NCI-H2107 (cell line): ENCODE measurements at places on chromosomes 5 and 9.

- DNase-seq, result no peak
These were observed 301.3 kb upstream of the ADCY2 start for GRCh38 chr5:7094626-7095025.

GRCh38 chr5:75940418-75940817, 142.8 kb upstream of the SV2C start:
- no peak for DNase-seq

DNA sequence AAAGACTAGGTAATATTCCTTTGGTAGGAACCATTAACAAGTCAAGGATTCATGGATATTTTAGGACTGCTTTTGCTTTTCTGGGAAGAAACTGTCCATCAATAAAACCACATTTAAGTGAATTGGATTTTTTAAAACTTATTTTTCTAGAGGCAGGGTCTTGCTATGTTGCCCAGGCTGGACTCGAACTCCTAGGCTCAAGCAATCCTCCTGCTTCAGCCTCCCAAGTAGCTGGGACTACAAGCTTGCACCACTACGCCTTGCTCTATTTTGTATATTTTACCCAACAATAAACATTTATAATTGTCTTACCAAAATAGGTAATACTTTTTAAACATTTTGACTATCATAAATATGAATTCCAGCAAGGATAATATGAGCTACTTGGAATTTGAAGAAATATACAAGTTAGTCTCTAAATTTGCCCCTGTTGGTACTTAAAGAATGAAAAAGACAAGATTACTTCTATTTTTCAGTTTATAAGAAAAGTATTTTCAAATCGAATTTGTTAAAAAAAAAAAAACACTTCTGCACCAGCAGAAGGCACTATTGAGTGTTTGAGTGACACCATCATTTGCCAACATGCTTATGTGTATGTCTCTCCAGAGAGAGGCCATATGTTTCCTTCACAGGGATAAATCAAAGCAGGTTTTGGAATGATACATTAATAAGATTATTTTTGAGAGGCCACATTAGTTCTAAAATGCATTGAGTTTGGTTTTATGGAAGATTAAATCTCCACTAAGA, 60.0 kb upstream of the CARTPT start:
- no peak for DNase-seq

GRCh38 chr9:89868100-89868499, 263.3 kb downstream of the GADD45G start:
- DNase-seq, result no peak

GRCh38 chr9:71824257-71824656, 55.9 kb upstream of the CEMIP2 start:
- no peak for DNase-seq

DNA sequence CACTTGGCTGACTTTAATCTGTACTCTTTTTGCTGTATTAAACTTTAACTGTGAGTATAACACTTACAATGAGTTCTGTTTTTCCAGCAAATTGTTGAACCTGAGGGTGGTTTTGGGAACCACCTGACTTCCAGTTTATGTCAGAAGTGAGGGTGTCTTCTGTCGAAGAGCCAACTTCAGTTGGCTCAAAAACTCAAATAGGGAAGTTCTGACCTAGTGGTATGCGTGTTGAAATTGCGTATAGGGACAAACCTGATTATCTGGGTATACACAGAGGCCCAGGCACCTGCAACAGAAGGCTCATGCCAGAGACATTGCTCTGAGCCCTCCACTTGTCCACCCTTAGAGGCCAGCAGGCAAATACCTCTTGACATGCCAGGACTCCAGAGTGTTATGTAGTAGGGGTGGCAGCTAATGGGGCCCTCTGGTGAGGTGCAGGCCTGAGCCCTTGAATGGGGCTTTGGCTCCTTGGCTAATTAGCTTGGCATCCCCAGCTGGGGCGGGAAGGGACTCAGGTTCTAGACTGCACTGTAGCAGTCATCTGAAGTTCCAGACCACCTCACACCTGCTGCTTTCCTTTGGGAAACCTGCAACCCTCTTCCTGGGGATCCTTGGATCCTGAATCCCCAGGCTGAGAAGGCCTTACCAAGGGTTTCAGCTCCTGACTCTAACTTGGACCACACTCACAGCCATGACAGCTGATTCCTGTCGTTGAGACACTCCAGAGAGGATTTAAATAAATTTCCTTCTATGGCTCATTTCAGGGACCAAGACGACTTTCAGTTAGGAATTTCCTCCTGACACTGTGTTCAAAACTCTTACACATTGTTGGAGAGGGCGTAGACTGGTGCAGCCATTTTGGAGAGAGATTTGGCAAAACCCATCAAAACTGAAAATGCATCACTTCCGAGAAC, 189.6 kb downstream of the HSPA4 start:
- no peak for DNase-seq

DNA sequence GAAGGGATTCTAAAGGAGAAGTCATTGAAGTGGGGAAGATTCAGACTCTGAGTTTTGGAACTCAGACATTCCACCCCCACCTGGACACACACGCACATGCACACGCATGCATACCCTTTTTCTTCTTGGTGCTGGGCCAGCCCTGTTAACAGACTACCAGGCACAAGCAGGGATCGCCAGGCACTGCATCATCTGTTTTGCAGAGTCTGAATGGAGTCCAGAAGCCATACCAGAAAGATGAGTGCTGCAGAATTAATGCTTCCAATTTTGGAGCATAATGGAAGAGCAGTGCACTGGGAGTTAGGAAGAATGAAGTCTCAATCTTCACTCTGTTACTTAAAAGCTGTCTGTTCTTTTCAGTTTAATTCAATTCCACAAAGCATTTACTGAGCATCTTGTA, 95.5 kb downstream of the PDE8B start:
- no peak for DNase-seq

GRCh38 chr9:23643656-23644258, 182.3 kb downstream of the ELAVL2 start:
- DNase-seq, result no peak

- no peak for DNase-seq
These were observed 30.4 kb downstream of the GNG10 start for GRCh38 chr9:111691672-111692329.

DNA sequence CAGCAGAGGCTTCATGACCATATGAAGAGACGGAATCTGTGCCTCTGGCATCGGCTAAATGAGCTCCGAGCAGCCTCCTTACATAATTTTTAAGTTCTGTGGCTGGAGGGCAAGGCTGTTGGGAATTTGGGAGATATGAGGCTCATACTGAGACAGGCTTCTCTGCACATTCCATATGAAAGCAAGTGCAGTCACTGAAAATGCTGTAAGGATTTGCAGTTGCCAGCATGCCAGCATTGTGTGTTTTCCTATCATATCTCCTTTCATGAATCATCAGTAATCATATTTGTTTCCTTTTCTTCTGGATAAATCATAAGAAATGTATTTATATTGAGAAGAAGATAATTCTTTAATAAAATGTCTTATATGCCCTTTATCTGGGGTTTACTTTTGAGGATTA, 775.4 kb downstream of the SEMA5A start:
- no peak for DNase-seq

GRCh38 chr5:17492770-17493169, 5.3 kb upstream of the TAF11L2 start:
- no peak for DNase-seq

DNA sequence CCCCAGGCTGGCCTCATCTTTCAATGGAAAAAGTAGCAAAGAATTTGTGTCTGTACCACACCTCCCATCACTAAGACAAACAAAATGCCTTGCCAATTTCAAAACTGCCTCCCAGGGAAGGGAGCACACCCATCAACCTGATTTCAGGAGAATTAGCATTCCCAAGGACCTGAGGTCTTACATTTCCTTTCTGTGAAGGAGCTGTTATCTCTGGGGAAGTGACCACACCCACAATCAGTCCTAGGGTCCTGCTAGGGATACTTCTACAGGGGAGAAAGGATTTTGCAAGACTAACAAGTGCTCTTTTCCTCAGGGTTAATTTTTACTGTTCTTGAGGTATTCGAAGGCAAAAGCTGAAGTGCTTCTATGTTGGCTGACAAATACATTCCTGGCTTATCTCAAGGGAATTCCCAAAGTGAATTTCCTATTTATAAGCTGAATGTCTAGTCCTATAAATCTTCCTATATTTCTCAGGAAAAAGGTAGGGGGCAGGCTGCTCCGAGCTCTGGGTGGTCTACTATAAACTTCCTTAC, 97.4 kb upstream of the ITGA1 start:
- DNase-seq, result no peak

DNA sequence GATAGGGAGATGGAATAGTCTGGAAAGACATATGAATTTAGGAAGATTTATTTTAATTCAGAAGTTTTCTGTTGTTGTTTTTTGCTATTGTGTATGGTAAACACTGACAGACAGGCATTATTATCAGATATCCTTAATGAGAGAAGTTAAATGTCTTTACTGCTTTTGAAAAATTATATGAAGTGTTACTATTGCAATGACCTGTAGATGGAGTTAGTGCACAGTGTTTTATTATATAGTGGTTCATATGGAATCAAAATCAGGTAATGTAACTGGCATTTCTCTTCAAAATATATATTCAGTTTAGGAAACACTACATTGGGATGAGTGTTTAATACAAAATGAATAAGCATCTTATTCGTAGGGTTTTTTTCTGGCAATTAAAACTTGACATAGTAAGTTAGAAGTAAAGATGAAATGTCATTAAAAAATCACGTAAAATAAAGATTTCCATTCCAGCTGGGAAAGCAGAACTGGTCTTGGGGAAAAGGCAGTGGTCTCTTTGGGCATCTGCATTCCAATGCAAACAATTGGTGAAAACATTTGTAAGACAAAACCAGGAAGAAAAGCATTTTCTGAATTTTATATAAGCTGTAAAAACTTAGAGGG, 3.9 kb downstream of the GABRA1 start:
- DNase-seq, result no peak

GRCh38 chr5:135333732-135334515, 65.1 kb downstream of the MACROH2A1 start:
- DNase-seq, result no peak

- no peak for DNase-seq
These were observed 14.2 kb upstream of the TTLL11 start for GRCh38 chr9:122107291-122107805.
